ENCODE measurements at places on chromosomes 11 and 22.
A peak's percentile ranks its signal among the peaks of the same experiment; 100 is the strongest.

GRCh38 chr22:25536589-25536988 is 27.9 kb upstream of the GRK3 start:
- no peak for ATAC-seq

- ATAC-seq, result no peak
These were observed 556.6 kb downstream of the MIAT start for GRCh38 chr22:27213766-27214581.

- no peak for ATAC-seq
These were observed 32.6 kb upstream of the TOLLIP start for GRCh38 chr11:1341928-1342524.

DNA sequence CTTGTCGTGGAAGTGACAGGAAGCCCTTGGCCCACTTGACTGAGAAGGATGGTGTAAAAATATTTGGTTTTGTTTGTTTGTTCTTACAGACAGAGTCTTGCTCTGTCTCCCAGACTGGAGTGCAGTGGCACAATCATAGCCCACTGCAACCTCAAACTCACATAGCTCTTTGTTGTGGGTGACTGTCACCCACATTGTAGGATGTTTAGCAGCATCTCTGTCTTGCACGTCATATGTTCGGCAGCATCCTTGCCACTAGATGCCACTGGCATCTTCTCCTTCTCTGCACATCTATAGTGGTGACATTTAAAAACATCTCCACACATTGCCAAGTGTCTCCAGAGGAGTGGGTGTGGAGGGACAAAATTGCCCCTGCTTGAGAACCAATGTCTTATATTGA is 56.8 kb downstream of the PRR5L start:
- no peak for ATAC-seq

- ATAC-seq, result no peak
These were observed 40.5 kb downstream of the DKK3 start for GRCh38 chr11:11967669-11968510.

DNA sequence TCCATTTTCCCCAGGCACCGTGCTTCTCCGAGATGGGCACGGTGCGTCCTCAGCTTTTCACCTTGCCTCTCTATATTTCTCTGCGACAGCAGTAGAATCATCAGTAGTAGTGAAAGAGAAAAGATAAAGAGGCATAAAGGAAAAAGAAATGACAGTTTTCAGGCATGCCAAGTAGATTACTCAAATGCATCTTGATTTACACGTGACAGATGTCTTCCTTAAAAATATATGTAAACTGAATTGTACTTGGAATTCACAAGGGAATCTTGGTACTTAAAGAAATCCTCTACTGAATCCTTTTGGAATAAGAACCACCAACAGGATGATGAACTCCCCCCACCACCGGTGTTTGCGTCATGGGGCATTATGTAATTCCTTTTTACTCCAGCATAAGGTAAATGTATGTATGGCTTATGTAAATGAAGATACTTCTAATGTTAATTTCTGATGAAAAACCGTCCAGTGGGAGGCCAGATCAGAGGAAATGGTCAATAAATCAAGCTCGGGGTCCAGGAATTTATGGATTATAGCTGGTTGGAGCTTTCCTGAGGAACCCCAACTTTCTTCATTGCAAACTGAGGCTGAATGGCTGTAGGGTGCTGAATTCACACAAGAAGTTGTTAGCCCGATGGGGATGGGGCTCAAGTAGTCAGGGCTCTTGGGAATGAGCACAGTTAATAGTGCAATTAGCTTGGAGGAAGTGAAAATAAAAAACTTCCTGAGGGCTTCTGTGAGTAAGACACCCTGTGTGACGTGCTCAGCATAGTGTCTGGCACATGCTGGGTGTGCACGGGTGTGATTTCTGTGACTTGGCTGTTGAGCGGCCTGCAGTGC is 630.4 kb downstream of the OPCML start:
- no peak for ATAC-seq

GRCh38 chr11:17790453-17790852 is 55.9 kb downstream of the KCNC1 start:
- no peak for ATAC-seq

DNA sequence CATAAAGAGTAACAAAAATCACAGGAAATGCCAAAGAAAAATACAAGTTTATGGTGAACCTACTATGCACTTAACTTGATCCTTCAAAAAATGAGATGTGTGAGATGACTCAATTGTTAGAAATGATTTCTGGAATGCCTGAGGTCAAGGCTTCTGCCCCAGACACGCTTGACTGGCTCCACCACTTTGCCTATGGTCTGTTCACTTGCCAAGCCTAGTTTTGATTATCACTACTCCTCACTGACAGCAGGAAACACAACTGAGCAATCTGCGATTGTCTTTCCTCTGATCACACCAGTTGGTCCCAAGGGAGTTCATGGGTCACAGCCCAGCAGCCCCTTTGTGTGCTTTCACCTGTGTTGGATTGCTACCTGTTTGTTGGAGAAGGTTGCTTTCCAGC is 20.6 kb upstream of the PRDM10 start:
- ATAC-seq, result peak; percentile 85

GRCh38 chr11:118321386-118322082 is 17.0 kb downstream of the CD3E start:
- ATAC-seq, result no peak

- ATAC-seq, result peak; percentile 65
These were observed 71.8 kb upstream of the PITPNB start for GRCh38 chr22:27990879-27991278.

DNA sequence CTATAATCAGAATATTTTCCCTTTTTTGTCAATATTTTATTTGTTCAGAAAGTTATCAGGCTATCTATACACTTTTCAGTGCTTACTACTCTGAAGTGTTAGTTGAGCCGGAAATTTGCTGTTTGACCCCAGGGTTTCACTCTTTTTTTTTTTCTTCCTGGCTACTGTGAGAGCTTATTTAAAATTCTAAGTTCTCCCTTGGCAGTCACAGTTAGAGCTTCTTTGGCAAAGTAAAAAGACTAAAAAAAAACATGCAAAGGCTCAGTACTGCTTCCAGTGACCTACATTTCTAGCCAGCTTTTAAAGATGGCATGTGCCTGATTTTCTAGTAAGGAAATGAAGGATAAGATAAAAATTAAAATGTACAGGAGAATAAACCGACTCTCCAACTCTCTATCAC is 48.4 kb downstream of the ELP4 start:
- no peak for ATAC-seq

DNA sequence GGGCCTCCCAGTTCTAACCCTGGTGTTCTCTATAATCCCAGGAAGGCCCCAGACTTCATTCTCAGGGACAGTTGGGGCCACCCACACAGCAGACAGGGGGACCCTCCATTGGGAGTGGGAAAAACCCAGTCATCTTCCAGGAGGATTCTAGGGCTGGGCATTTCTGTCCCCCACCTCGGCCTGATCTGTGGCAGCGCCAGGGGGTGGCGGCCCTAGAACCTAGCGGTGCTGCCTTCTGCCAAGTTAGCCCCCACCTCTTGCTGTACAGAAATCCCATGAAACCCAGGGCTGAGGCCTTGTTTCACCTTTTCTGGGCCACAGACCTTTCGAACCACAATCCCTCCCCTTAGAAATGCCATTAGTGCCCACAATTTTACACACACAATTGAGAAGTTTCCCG is 9.6 kb downstream of the CHST1 start:
- no peak for ATAC-seq

GRCh38 chr11:73195191-73196007 is 22.7 kb upstream of the P2RY2 start:
- ATAC-seq, result peak; percentile 40

DNA sequence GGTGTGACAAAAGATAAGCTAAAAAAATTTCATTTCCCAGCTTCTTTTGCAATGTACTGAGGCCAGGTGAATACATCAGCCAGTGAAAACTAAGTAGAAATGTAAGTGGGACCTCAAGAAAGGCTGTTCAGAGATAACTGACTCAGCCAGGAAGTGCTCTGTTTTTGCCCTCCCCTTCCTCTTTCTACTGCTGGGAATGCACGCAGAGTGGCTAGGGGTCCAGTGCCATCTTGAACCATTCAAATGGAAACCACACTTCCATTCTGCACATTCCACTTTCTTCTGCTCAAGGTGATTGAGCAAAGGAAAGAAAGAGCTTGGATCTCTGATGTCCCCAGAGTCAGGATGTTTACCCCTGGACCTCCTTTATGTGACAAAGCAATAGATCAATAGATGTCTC is 27.8 kb upstream of the LMO2 start:
- ATAC-seq, result no peak

DNA sequence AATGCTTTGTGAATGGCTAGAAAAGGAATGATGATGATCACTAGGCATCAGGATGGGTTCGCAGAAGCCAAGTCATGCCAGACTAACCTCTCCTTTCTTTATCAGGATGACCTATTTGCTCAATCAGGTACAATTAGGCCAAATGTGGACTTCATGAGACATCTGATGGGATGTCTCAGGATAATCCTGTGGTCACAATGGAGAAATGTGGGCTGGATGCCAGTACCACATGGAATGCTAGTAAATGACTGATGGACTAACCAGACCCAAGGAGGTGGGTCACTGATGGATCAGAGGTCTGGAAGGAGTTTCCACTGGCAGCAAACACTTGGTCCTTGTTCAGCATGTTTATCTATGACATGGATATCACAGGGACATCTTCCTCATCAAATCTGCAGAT is 94.8 kb upstream of the PHOX2A start:
- no peak for ATAC-seq

DNA sequence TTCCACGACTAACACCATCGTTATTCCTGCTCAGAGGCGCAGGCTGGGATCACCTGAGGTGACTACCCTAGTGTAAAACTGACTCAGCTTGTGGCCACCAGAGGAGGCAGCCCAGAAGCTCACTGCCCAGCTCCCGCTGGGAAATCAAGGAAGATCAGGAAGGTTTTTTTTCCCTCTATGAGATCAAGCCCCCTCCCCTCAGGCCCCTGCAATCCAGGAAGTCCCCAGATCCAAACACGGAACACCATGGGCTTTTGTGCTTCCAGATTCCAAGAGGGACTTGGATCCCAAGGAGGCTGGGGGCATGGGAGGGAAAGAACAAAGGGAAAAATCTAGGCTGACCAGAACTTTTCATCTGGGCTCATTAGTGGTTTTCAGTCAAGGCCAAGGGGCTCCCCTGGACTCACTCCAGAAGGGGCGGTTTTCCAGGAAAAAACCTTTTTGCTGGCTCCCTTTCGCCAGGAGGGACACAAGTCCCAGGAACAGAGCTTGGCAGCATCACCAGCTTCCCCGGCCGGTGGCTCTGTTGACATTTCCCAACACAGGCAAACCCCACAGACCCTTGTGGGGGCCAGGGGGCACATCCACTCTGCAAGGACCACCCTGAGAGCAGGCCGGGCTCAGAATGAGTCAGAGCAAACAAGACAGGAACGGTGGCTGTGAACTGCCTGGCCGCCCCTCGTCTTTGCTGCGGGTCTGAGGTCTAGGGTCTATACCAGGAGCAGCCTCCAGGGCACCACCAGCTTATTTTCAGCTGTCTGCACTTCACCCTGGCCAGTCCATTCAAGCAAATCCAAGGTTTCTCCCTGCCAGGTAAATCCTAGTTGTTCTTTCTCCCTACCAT is 36.8 kb downstream of the MYH9 start:
- ATAC-seq, result peak; percentile 22

DNA sequence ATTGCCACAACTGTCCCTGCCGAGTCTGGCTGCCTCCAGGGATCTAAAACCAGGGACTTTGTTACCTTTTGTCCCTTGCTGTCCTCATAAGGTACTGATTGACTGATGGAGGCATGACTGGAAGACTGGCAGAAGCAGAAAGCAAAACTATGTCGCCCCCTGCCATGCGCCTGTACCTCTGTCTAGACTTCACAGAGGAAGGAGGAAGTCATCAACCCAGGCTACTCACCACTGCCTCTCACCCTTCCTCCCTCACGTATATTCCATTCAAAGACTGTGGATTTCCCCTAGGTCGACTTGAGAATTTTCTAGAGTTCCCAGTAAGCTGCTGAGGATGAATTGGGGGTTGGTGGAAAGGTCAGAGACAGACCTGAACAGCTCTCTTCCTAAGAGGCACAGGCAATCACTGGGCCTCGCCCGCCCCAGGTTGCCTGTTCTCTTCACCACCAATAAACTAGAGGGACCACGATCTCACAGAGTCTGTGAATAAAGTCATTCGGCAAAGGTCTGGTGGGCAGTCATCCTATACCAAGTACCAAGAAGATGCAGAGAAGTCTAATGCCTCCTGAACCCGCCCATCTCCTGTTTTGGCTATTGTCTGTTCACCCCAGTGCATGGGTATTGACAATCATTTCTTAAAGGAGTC is 27.5 kb upstream of the CHST1 start:
- no peak for ATAC-seq
